ENCODE measurements at places on chromosomes 2 and 18. TPM values are rescaled to one million over a fixed set of nuclear protein-coding genes. Genes with fewer than 3 reads are reported as not detected.
A peak's percentile ranks its signal among the peaks of the same experiment; 100 is the strongest.

Gene CSRNP3
- not detected for total RNA-seq

GRCh38 chr2:27212626-27213471 is 781 bp upstream of the SLC5A6 start:
- H3K36me3 ChIP-seq: peaks cover 5% of the 10 kb centered on the region
- no peak for DNase-seq
- peak overlapping the region; percentile 100 for H3K27ac ChIP-seq
- H3K4me1 ChIP-seq: peaks cover 35% of the 10 kb centered on the region

GRCh38 chr18:58124475-58124874 is 80.4 kb downstream of the NEDD4L start:
- peaks cover 6% of the 10 kb centered on the region for H3K27me3 ChIP-seq
- peaks cover 11% of the 10 kb centered on the region for H3K4me1 ChIP-seq
- peak overlapping the region; percentile 1 for H3K27ac ChIP-seq
- H3K4me3 ChIP-seq: peak overlapping the region; percentile 3

DNA sequence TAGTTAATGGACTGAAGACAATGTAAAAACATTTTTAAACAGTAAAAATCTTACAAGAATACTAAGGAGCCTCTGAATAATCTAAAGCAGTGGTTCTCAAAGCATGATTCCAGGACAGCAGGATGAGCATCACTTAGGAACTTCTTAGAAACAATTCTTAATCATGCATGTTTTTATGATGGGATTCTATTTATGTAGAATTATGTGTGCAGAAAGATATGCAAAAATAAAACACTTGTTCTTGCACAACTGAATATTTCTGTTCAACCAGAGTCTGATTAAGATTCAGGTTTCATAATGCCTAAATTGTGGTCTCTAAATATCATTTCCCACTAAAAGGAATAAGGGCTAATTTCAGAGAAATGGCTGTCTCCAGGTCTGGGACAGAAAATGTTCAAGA is 69.2 kb upstream of the MTIF2 start:
- no peak overlapping the region for H3K4me3 ChIP-seq
- H3K4me1 ChIP-seq: no peaks in the 10 kb centered on the region
- H3K36me3 ChIP-seq: peaks cover 2% of the 10 kb centered on the region
- H3K27ac ChIP-seq: no peak overlapping the region
- H3K27me3 ChIP-seq: no peaks in the 10 kb centered on the region

GRCh38 chr18:75238100-75238499 is 27.5 kb downstream of the TSHZ1 start:
- no peaks in the 10 kb centered on the region for H3K27me3 ChIP-seq
- H3K36me3 ChIP-seq: peaks cover 13% of the 10 kb centered on the region
- H3K4me3 ChIP-seq: no peak overlapping the region
- H3K4me1 ChIP-seq: peaks cover under 1% of the 10 kb centered on the region

DNA sequence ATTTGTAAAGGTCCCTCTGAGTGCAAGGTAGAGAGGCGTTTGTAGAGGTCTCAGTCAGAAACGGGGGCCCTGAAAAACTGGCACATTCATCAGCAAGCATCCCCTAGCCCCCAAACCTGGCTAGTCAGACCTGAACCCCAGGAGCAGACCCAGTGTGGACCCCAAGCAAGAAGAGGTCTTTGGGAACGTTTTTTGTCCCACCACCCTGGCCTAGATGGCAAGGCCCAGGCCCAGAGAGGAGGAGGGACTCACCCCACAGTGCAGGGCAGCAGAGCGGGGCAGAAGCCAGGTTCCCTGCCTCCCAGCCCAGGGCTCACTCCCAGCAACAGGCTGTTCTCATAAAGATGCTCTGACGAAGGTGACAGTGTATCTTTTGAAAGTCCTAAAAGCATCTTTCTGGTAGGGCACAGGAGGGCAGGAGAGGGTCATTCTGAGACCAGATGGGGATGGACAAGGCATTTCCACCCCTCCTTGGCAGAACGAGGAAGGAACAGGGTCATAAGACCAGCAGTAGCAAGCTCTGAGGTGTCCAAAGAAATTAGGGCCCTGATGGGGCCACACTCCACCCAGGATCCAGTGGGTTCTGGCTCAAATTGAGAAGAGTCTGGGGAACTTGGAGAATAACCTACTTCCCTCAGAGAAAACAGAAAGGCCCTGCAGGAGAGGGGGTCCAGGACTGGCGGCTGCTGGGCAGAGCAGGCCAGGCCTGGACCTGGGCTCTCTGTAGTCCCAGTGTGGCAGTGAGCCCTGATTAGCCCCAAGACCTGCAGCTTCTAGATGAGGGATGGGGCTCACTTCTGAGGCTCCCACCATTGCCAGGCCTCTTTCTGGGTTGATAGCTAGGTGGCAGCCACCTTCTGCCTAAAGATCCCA is 18.2 kb downstream of the ADRA2B start:
- peaks cover 1% of the 10 kb centered on the region for H3K4me1 ChIP-seq
- H3K27me3 ChIP-seq: peaks cover 6% of the 10 kb centered on the region
- no peak overlapping the region for H3K27ac ChIP-seq
- H3K36me3 ChIP-seq: no peaks in the 10 kb centered on the region
- H3K4me3 ChIP-seq: no peak overlapping the region

- H3K4me1 ChIP-seq: no peaks in the 10 kb centered on the region
- H3K4me3 ChIP-seq: no peak overlapping the region
- H3K36me3 ChIP-seq: no peaks in the 10 kb centered on the region
- no peak for DNase-seq
- no peak overlapping the region for H3K27ac ChIP-seq
Observed at GRCh38 chr2:124639524-124639923, 614.4 kb downstream of the CNTNAP5 start.

DNA sequence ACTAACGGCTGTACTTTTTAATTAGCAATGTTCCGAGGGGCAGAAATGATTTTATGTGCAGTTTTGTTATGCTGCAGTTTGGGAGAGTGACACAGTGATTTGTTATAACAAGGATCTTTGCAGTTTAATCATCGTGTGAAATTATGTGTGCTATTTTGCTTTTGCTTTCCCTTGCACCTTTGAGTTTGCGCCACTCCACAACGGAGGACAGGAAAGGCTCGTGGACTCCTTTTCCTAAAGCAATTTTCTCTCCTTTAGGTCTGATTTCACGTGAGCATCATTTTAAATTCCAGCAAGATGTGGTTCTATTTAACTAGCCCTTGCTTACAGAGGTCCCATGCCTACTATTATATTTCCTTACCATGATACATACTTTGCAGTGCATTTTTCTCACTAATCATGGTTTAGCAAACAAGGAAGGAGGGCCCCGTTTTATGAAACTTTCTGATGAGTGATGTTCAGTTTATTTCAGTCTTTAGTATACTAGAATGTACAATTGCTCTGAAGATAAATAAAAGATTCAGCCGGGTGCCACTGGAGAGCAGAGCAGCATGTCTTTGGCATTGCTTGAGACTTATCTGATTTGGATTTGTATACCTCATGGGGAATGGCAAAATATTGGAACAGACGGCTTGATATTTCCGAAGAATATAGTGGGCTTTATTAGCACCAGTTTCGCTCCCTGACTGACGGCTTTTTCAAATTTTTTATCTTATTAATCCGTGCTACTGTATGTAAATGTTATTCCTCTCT is 528.2 kb upstream of the FANCL start:
- H3K4me3 ChIP-seq: no peak overlapping the region
- peaks cover 13% of the 10 kb centered on the region for H3K27me3 ChIP-seq
- no peaks in the 10 kb centered on the region for H3K36me3 ChIP-seq
- H3K27ac ChIP-seq: no peak overlapping the region
- no peaks in the 10 kb centered on the region for H3K4me1 ChIP-seq

Gene CAPG
- 263 TPM for total RNA-seq

GRCh38 chr2:161078211-161078539 is 82.1 kb upstream of the TANK start:
- peaks cover 33% of the 10 kb centered on the region for H3K4me1 ChIP-seq
- peaks cover 12% of the 10 kb centered on the region for H3K36me3 ChIP-seq
- peak overlapping the region; percentile 68 for H3K4me3 ChIP-seq
- H3K27ac ChIP-seq: peak overlapping the region; percentile 93
- no peaks in the 10 kb centered on the region for H3K27me3 ChIP-seq

DNA sequence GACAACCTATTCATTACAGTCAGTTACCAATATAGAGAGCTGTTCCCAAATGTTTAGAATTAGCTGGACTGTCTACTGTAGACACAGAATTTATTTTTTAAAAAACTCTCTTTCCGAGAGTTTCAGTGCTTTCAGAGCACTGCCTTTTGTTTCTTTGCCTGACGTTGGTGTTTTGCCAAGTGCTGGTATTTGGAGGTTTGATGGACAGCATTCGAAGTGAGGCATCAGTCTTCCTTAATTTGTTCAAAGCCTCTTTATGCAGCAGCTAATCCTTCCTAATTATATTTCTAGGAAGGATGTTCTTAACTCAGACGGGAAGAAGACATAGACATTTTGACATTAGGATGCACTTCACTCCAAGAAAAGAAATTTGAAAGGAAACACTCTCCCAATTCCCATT is 83.2 kb downstream of the LTBP1 start:
- peaks cover 11% of the 10 kb centered on the region for H3K27me3 ChIP-seq
- H3K36me3 ChIP-seq: no peaks in the 10 kb centered on the region
- no peak for DNase-seq
- H3K27ac ChIP-seq: no peak overlapping the region
- no peak overlapping the region for H3K4me3 ChIP-seq

Gene CHAC2
- 5.5 TPM for total RNA-seq

DNA sequence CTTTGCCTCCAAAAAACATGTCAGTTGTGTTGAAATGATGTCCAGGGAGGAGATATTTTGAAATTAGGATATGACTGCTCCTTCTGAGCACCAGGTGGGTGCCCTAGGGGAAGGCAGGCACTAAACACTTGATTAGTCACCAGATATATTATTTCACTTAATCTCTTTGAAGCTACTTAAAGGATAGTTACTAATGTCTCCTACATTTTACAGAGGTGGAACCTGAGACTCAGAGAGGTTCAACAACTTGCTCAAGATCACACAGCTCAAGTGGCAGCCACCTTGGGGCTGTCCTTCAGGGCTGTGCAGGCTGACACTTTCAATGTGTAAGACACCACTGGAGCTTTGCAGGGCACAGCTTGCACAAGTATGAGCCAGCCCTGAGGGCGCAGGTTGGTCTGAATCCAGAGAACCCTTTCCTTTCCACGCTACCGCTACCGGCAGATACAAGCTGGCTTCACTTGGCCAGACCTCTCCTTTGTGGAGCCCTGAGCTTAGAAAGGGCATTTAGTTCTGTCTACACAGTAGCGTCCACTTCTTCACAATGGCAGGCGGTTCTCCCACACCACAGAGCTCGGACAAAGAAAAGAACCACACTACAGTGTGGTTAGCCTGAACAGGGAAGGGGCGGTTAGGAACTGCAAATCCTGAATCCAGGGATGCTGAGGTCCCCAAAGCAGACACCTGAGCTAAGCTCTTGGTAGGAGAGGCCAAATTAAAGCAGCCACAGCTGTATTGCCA is 16.4 kb downstream of the ALPK2 start:
- H3K36me3 ChIP-seq: no peaks in the 10 kb centered on the region
- H3K4me3 ChIP-seq: no peak overlapping the region

- H3K27me3 ChIP-seq: no peaks in the 10 kb centered on the region
- no peak overlapping the region for H3K27ac ChIP-seq
- peaks cover 2% of the 10 kb centered on the region for H3K36me3 ChIP-seq
- H3K4me3 ChIP-seq: no peak overlapping the region
- peaks cover 17% of the 10 kb centered on the region for H3K4me1 ChIP-seq
Observed at GRCh38 chr18:23494992-23495391, 8.3 kb upstream of the RMC1 start.
